Posterior cingulate gyrus (tissue), 11 donors: ENCODE measurements at places on chromosomes 6 and 20.

- DNase-seq: no peak
Measured at GRCh38 chr6:105209950-105210706, 30.3 kb upstream of the POPDC3 start.

DNA sequence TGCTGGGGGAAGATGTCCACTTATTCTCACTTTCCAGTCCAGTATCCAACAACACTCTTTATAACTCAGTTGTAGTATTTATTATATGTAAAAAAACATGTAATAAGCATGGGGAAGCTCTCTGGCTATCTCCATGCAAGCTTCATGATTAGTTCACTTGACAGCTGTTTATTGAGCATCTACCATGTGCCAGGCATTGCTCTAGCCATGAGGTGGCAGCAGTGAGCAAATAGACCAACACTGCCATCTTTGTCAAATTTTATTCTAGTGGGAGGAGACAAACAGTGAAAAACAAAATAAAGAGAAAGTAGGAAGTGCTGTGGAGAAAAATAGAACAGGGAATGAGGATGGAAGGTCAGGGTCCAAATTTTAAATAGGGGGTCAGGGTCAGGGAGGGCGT lies 131.8 kb downstream of the CFAP61 start:
- DNase-seq: no peak

DNA sequence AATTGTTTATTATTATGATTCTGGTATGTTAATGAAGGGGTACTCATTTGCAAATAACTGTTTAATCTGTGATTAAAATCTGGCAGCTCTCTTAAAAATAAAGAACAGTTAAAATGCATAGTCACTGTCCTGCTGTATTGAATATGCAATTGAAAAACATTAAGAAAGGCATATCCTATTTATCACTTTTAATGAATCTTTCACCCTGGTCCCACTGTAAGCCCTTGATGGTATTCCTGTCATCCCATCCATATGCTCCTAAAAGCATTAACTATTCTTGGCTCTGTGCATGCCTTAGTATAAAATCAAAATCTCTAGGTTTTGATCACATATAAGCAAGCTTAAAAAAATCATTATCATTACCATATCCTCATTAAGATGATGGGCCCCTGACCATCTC lies 411.0 kb upstream of the SOX4 start:
- no peak for DNase-seq

- DNase-seq: no peak
Measured at GRCh38 chr20:15440049-15440820, 1102.8 kb upstream of the FLRT3 start.

DNA sequence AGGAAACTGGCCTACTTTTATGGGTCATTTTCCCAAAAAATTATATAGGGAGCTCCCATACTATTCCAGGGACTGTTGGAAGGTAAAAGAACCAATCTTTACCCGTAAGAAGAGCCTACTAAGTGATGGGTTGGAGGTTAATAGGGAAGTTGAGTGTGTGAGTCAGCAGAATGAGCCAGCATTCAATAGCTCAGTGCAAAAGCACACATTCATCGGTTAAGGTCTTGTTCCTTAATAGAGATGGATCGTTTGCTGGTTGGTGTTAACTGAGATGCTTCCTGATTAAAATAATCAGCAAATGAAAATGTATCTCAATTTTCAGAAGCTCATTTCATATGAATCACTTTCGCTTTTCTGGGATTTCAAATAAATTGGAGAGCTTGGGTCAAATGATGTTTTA lies 115.3 kb upstream of the MRPS10 start:
- DNase-seq: no peak

- no peak for DNase-seq
Measured at GRCh38 chr6:3943331-3943765, 94.2 kb downstream of the FAM50B start.

- DNase-seq: no peak
Measured at GRCh38 chr20:59631751-59632540, 27.6 kb downstream of the PHACTR3 start.

DNA sequence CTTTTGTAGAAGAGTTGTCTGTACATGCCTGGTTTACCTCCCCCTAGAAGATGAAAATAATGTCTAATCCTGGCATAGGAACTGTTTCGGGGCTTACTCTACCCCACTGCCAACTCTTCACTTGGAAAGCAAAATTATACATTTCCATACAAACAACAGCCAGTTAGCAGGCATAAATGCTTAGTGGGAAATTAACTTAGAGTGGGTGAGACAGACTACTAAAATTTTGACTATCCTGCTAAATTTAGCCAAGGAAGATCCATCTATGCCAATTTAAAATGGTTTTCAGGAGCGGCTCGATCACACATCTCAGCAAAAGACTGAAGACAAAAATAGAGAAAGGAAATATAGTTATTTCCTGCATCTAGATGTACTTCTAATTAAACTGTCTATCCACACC lies 221.2 kb downstream of the TPBG start:
- no peak for DNase-seq

GRCh38 chr20:50521221-50522052 lies 11.3 kb downstream of the PTPN1 start:
- DNase-seq: no peak

DNA sequence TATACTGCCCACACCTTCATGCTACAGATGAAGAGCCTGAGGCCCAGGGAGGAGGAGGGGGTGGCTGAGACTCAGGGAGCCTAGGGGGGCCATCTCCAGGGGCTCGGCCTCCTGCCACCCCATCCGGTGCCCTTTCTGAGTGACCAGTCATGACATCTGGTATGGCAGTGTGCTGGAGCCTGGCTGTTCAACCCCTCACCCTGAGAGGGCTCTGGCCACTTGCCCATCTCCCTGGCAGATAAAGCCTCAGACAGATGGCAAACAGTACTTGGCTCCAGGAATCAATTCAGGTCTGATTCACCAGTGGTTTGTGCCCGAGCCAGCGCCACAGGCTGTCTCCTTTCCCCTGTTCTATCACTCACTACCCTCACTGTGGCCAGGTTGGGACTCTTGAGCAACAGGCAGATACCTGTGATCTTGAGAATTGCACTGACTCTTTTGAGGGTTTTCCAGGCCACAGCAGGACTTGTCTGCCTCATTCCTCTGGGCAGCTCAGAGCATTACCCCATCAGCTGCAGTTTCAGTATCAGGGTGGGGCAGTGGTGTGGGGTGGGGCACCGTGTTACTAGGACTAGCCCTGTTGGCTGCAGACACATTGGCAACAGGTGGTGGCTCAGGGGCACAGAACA lies 22.8 kb downstream of the SRSF3 start:
- peak; percentile 69 for DNase-seq

- DNase-seq: no peak
Measured at GRCh38 chr6:24797596-24798216, 1.0 kb downstream of the ARMH2 start.

DNA sequence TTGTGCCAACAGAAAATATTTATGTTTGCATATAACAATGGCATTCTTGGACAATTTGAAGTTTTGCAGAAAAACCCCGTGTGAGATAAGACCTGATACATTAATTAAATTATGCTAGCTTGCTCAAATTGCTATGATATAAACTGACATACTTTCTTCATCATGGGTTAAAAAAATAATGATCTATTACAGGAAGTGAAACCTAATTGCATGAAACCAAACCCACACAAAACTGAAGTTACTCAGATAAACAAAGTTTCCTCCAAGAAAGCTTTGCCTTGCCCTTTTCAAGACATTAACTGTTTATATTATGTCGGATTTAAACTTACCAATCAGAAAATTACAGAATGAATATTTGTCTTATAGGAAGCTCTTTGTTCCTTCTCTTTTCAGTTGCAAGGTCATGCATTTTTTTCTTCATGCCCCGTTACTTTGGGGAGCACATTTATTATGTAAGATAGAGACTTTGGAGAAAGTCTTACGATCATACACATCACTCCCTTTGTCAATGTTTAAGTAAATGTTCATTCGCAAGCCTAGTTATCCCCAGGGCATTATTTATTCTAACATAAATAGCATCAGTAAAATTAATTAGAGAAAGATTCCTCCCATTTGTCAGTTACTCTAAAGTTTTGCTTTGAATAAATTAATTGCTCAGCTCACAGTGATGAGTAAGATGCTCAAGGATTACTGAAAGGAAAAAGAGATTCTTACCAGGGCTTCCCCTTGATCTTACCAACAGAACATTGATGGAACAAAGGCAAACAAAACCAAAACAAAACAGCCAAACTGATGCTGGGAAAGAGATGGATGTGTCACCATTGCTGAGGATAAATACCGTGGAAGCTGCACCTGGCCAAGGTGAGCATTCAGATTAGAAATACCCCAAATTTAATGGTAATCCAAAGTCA lies 14.8 kb upstream of the TMEM244 start:
- no peak for DNase-seq

GRCh38 chr6:138486249-138487101 lies 12.8 kb downstream of the NHSL1 start:
- DNase-seq: no peak

DNA sequence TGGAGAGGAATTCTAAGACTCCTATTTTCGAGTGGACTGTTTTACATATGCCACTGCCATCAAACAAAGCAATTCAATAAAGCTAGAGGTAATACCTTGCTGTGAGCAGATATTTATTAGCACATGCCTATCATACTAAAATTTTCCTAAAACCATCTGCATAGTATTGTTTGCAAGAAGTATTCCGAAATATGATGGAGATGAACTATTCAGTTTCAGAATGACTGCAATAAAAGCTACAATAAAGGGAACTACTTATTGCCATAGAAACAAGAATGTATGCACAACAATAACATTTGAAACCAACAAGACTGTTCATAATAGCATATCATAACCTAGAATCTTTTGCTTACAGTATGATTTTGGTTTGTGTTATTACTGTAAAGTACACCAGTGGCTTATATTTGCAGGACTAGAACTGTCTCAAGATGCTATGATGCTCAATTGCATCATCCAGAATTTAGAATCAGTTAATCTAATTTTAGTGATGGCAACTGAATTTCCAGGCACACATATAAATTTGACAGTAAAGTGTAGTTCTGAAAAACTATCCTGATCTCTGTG lies 144.3 kb downstream of the GRIK2 start:
- no peak for DNase-seq

DNA sequence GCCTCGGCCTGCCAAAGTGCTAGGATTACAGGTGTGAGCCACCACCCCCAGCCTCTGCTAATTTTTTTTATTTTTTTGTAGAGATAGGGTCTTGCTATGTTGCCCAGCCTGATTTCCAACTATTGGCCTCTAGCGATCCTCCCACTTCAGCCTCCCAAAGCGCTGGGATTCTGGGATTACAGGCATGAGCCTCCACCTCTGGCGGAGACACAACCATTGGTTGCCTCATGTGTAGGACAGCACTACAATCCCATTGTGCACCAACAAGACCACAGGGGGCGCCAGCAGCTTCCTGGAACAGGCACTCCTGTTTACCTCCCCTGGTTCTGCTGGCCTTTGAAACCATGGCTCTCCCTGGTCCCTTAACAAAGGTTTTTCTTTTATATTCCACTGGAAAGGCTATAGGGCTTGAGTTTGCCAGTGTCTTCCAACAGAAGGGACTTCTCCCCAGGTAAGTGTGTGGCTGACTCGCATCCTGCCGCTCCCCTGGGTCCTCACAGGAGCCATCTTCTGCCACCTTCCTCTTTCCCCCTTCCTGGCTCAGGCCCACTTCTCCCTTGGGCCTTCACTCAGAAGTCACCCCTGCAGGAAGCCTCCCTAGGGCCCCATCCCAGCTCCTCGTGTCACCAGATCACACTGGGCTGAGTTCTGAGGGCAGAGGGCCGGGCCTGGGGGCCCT lies 39.2 kb upstream of the TLDC2 start:
- peak; percentile 93 for DNase-seq

GRCh38 chr6:27176523-27177484 lies 70.7 kb upstream of the PRSS16 start:
- DNase-seq: peak; percentile 88

DNA sequence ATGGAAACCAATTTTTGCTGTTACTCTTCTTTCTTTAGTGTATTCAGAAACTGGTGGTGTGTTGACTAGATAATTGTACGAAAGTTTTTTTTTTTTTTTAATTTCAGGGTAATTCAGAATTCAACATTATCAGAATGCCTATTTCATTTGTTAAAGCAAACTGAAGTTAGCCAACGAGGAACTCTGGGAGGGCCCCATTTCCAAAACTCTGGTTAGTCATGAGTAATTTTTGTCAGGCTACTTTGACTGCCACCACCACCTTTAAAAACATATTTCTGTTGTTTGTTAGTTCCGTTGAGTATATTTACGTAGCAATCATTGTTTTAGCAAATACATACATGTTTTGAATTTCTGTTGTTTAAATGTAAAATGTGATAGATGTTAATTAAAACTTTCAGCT lies 763 bp downstream of the ZKSCAN8 start:
- no peak for DNase-seq

DNA sequence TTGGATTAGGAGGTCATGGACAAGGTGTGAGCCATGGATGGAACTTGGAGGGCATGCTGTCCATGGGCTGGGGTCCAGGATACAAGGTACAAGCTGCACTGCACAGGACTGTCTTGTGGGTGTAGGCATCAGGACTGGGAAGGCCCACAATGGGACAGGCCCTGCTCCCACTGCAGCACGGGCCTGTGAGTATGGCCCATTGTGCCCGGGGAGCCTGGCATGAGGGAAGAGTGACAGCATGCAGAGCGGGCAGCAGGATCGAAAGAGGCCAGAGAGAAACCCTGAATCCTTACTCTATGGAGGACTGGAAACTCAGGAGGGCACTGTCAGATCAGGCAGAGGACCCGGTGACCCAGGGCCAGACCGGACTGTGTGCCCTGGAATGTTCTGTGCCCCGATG lies 211.3 kb downstream of the PREX1 start:
- no peak for DNase-seq

- no peak for DNase-seq
Measured at GRCh38 chr6:121223212-121223611, 111.1 kb downstream of the TBC1D32 start.

- DNase-seq: no peak
Measured at GRCh38 chr6:48061265-48061990, 49.6 kb downstream of the PTCHD4 start.

- no peak for DNase-seq
Measured at GRCh38 chr6:121896363-121896762, 460.9 kb downstream of the GJA1 start.

GRCh38 chr6:128723667-128724066 lies 159.3 kb upstream of the LAMA2 start:
- no peak for DNase-seq

GRCh38 chr6:92577077-92577719 lies 842.2 kb downstream of the EPHA7 start:
- no peak for DNase-seq

- no peak for DNase-seq
Measured at GRCh38 chr6:10391799-10392198, 23.1 kb downstream of the TFAP2A start.

GRCh38 chr6:121434037-121434770 lies 1.2 kb upstream of the GJA1 start:
- no peak for DNase-seq

GRCh38 chr20:57746832-57747404 lies 37.1 kb upstream of the PMEPA1 start:
- no peak for DNase-seq

- no peak for DNase-seq
Measured at GRCh38 chr6:98821756-98822405, 12.5 kb upstream of the POU3F2 start.

GRCh38 chr6:44534291-44534690 lies 146.8 kb downstream of the CDC5L start:
- DNase-seq: no peak
